NB4 (cell line): ENCODE measurements at places on chromosomes 16 and 17.

GRCh38 chr16:29816694-29817441 lies 916 bp downstream of the PAGR1 start:
- peak; percentile 81 for DNase-seq

- no peak for DNase-seq
Measured at GRCh38 chr17:80956321-80957190, 35.1 kb upstream of the CHMP6 start.

DNA sequence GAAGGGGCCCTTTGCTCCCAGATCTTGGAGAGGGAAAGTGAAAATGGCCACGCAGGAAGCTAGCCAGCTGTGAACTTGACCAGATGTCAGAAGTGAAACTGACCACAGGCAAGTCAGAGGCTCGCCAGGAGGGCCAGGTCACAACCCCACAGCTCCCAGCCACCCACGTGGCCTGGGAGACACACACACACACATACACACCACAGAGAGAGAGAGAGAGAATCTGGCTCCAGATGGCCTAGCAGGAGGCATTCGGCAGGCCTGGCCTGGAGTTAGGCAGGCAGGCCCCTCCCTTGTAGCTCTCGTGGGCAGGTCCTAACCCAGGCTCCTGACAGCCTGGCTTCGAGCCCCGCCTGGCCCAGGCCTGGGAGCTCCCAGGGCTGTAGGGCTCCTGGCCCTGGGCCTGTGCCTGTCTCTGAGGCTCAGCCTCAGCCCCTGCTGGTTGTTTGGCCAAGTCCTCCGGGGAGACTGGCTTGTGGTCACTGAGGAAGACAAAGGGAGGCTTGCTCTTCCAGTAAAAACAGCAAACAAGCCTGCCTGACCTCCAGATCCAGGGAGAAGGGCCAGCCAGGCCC lies 20.2 kb downstream of the NGFR start:
- DNase-seq = peak; percentile 72

DNA sequence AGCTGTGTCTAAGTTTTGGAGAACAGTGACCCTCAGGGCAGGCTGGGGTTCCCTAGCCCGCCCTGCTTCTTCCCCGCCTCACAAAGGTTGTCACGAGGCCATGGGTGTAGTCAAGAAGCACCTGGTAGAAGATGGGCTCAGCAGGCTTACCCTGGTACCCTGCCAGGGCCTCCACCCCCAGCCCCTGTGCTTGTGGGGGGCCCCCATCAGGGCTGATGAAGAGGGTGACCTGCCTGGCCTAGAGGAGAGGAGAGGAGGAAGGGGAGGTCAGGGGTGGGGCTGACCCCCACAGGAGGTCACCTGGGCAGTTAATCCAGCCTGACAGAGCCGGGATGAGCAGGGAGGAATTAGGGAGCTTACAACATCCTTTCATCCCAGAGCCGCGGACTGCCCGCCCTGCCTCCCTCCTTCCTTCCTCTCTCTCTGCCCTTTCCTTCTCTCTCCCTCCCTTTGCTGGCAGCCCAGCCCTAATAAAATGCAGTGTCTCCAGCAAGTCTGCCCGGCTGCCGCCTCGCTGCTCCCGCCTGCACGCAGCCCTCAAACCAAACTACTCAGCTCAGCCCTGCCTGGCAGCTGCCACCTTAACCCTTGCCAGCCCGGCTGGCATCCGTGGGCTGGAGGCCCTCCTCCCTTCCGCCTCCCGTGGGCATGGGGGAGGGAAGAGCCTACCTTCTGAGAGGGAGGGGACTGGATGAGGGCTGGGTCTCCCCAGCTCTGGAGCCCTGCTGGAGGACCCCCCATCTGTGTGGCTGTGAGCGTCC lies 7.2 kb downstream of the DLX3 start:
- peak; percentile 53 for DNase-seq

GRCh38 chr16:27695161-27695560 lies 145.2 kb downstream of the KATNIP start:
- no peak for DNase-seq

DNA sequence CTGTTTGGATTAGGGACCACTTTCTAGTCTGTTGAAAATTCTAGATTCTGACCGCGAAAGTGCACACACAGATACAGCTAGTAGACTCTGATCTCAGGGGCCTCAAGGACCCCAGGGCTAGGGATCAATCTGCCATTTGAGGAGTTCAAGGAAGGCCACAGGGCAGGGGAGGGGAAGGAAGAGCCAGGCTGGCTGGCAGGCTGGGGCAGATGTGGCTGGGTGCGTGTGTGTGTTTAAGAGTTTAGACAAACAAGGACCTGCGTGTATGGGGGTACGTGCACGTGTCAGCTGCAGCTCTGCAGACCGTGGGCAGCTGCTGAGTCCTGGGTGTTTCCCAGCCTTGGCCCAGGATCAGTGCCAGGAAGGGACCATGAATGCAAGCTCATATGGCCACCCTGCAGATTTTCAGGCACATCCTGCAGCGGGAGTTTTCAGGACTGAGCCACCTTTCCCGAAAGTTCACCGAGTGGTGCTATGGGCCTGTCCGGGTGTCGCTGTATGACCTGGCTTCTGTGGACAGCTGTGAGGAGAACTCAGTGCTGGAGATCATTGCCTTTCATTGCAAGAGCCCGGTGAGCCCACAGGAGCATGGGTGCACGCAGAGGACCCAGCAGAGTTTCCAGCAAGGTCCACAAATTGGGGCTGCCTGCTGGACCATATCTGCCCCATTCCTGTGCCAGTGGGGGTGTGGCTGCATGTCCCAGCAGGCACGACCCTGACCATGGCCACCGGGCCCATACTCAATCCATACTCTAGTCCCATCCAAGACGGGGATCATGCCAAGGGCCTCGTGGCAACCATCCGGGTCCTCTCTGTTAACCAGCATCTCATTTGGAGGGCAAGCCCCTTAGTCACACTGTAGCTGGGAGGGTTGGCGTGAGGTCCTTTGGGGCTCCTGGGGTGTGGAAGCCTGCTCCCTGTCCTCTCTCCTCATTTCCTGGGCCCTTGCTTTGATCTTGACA lies 10.6 kb downstream of the TRPV2 start:
- no peak for DNase-seq
